Kidney epithelial cell (primary cell): ENCODE measurements at places on chromosomes 2 and 18.

- no peak for DNase-seq
These were observed 51.0 kb downstream of the PAX8 start for GRCh38 chr2:113227698-113228097.

- DNase-seq = no peak
These were observed 149.2 kb upstream of the VWC2L start for GRCh38 chr2:214261683-214262082.

DNA sequence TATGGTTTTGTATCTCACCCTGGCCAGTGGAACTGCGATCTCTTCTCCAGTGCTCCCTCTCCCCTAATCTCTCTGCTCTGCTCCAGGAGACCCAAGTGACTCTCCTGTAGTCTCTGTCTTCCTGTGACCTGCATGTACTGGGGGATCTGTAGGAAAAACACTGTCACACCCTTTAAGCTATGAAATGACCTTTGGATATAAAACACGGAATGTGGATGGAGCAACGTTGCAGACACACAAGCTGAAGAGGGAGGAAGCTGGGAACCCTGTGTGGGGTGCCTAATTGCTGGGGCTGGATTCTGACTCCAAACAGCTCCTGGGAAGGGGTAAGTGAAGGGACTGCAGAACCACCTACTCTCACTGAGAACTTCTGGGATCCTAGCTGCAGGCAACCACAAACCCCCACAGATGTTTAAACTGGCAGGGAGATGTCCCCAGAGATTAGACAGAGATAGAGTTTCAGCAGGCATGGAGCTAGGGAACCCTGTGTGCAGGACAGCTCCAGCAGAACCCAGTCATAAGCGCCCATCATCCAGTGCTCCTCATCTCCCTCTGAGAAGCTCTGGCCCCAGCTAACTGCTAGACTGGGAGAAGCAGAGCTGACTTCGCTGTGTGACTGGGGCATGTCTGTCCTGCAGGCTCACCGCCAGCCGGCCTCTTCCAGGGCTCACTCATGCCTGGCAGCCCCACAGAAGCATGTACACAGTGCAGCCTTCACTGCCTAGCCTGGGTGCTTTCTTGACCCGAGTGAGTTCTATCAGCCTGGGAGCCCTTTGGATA is 482.7 kb upstream of the SETBP1 start:
- no peak for DNase-seq

DNA sequence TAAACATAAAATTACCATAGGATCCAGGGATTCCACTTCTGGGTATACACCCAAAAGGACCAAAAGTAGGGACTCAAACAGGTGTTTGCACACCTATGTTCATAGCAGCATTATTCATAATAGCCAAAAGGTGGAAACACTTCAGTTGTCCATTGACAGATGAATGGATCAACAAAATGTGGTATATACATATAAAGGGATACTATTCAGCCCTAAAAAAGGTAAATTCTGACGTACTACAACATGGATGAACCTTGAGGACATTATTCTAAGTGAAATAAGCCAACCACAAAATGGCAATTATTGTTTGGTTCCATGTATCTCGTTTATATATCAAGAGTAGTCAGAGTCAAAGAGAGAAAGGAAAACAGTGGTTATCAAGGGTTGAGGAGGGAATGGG is 128.1 kb downstream of the MTCL1 start:
- no peak for DNase-seq

GRCh38 chr2:21427606-21428005 is 303.8 kb downstream of the TDRD15 start:
- DNase-seq = no peak

GRCh38 chr2:11101430-11101829 is 53.8 kb upstream of the SLC66A3 start:
- DNase-seq = no peak

DNA sequence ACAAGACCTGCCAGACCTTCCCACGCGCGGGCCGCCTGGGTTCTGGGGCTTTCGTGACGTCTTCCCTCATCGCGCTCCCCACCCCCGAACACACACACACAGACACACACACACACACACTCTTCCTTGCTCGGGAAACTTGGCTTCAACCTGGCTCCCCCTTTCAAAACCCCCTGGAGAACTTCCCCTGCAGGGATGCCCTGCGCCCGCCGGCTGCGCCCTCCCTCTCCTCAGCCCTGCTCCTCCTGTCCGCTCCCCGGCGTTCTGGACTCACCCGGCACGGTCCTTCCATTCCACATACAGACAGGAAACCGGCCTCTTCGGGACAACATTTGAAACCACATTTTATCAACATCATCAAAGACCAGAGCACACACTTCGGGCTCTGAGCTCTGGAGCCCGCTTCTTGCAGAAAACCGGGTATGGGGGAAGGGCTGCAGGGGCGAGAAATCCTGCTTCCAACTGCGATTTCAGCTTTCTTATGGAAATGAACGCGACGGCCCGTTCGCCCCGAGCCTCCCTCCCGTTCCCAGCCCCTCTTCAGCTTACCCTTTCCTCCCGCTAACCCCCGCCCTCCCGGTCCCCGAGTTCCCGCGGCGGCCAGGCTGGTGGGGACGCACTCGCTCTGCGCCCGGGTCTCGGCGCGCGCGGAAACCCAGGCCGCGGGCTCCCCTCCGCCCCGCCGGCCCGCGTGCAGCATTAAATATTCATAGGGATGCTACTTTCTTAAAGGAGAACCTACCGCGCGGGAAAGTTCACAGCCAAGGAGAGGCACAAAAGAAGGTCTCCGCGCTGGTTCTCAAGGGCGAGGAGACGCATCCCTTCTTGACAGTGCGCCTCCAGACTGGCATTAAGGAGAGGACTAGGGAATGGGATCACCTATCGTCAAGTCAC is 18.3 kb downstream of the POU3F3 start:
- DNase-seq = no peak

DNA sequence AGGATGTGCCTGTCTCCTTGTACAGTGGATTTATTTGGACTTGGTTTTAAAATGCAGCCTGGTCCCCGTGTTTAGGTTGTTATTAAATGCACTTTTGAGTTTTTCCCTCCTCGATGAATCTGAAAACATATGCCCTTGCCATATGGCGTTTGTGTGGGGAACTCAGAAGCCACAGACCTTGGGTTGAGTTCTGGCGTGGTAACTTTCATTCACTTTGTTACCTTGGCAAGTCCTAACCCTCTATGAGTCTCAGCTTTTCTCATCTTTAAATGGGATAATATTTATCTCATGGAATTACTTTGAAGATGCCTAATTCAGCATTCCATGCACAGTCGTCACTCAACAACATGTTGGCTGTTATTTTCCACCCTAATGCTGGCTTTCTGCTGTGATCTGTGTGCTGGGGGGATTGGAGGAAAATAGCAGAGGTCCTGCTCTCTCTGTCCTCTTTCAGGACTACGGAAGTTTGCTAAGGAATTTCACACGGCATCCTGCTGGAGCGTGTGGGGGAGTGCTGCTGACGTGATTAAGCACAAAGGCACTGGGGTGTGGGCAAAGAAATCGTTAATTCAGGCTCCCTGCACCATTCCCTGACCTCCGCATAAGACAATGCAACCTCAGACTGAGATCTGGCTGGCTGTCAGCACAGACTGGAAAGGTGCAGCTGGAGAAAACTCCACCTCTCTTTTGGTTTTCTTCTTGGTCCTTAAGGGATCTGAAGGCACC is 61.7 kb downstream of the LDLRAD4 start:
- peak; percentile 64 for DNase-seq

DNA sequence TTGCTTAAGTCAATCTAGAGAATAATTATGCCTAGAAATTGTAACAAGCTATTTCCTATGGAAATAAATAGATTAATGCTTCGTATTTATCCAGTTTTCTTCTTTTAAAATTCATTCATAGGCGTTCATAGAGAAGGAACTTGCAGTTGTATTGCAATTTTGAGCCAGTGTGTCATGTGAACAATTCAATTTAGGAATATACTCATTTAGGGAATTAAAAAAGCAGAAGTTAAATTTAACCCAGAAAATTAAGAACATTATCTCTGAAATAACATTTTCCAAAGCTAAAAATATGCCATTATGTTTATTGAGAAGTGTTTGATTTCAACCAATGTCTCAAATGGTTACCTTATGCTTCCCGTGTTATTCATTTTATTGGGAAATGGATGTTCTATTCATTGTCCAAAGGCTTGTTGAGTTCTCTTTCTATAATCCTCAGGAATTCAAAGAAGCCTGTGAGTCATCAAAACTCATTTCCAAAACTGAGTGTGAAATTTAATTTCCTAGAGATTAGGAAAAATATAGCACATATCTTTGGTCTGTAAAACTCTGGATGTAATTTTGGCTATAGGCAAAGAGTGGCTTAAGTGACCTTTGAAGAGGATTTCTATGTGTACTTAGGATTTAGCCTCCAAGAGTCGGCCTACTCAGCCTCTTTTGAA is 99.7 kb downstream of the SLC8A1 start:
- no peak for DNase-seq

DNA sequence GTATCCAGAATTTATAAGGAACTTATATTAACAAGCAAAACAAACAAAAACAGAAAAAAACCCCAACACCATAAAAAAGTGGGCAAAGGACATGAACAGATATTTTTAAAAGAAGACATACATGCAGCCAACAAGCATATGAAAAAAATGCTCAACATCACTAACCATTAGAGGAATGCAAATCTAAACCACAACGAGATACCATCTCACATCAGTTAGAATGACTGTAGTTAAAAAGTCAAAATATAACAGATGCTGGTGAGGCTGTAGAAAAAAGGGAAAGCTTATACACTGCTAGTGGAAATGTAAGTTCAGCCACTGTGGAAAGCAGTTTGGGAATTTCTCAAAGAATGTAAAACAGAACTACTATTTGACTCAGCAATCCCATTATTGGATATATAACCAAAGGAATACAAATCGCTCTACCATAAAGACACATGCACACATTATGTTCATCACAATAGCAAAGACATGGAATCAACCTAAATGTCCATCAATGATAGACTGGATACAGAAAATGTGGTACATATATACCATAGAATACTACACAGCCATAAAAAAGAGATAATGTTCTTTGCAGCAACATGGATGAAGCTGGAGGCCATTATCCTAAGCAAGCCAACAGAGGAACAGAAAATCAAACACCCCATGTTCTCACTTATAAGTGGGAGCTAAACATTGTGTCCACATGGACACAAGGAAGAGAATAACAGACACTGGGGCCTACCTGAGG is 25.3 kb downstream of the PREPL start:
- DNase-seq = no peak

DNA sequence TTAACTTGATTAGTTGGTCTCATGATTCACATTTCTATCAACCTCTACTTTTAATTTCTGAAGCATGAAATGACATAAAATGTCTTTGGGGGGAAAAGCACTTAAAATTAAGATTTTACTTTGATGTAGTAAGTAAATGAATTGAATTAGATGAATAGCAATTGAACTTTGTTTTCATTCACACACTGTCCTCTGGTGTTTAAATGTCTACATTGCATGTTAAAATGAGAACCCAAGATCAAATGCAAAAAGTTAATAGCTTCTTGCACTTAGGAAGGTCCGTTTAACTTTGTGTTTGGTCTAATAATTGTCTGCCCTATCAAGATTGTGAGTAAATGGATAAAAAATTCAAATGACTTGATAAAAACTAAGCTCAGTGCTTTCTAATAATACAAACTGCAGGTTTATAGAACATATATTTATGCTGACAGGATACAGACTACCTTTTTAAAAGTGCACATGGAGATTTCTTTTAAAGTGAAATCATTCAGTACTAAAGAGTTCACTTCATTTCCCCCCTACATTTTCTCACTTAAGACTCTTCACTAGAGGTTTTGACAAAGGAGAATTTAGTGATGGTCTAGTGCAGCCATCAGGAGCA is 156.2 kb upstream of the NABP1 start:
- DNase-seq = no peak

DNA sequence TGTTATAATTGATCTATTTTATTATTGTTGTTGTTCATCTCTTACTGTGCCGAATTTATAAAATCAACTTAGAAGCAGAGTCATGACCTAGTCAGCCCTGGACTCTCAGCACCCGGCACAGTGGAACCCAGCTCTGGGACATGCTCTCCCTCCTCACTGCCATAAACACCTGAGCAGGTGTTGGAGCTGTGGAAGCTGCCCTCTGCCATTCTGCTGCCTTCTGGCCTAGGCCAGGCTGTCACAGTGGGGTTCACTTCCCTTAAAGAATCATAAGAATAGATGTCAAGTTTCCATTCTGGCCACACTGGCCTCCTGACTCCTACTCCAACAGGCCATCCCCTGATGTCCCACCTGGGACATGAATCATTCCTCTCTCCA is 192.2 kb downstream of the ZFP36L2 start:
- DNase-seq = no peak

DNA sequence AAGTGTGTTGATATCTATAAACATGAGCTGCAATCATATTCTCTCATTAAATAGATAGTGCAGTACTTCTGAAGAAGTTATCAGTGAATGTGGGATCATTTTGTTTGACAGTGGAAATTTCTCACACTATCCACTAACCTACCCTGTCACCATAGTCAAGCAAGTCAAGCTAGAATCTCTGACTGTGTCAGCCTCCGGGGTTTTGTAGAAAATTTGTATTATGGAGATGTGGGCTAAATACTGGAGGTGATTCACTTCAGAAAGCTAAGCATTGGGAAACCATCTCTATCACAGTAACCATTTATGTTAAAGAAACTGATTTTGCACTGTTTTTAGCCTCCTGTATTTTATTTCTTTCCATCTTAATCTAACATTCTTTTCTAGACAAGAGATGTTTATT is 126.6 kb upstream of the CREB1 start:
- DNase-seq = no peak

DNA sequence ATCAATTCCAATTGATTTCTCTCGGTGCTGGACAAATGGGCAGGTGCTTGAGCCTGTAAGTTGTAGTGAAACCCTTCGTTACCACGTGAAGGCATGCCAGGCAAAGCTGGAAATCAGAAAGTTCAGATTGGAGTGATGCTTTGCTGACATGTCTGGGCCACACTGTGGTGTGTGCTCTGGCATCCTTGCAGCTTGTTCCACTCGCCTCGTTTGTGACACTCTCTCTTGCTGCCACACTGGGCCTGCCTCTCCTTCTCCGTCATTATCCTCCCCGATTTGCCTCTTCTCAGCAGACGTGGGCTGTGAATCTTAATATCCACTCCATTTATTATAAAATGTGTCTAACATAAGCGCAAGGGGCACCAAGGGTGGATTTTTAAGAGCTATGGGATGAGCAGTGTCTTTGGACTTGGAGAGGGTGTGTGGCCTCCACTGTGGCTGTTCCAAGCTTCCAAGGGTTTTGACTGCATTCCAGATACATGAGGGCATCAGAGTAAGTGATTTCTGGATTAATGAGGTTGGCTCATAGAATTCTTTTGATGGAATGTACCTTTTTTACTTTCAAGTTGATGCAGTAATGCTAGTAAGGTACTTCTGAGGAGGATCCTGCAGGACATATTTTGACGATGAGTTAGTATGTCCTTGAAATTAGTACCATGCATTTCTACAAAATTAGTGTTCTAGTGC is 238.8 kb downstream of the TPGS2 start:
- DNase-seq = no peak

GRCh38 chr18:79950515-79951341 is 725 bp downstream of the SLC66A2 start:
- DNase-seq = no peak

- DNase-seq = no peak
These were observed 144.7 kb downstream of the GLI2 start for GRCh38 chr2:120880381-120880780.
